ENCODE measurements at places on chromosomes 12 and 14. TPM values are rescaled to one million over a fixed set of nuclear protein-coding genes. Genes with fewer than 3 reads are reported as not detected.
A peak's percentile ranks its signal among the peaks of the same experiment; 100 is the strongest.

- DNase-seq, result no peak
These were observed 89.8 kb downstream of the WSCD2 start for GRCh38 chr12:108218921-108219320.

DNA sequence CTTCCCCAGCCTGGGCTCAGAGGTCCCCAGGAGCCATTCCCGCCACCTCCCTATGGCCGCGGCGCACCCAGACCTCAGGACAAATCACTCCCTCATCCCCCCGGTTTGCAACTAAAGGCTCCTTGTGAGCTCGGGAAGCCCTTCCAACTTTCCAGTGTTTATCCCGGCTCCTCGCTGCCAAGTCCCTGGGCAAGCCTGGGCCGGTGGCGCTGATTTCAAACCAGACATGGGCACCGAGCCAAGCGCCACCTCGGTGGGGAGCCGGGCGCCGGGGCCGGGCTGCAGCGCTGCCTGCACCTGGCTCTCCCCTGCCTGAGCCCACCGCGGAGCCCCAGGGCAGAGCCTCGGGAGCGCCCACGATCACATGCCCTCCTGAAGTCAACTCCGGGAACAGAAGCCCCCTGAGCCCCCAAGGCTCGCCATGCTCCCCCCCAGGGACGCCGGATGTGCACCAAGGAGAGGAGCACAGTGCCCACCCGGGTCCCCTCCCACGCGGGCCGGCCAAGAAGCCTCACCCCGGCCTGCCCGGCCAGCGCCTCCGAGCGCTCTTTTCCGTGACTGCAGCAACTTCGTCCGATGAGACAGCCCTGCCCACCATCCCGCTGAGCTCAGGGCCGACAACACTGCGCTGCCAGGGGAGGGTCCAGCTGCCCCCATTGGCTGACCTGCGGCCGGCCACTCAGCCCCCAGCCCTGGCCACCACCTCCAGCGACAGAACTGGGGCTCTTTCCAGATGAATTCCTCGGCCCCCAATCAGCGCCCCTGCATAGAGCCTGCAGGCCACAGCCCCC, 50.0 kb downstream of the NCOR2 start:
- peak; percentile 46 for DNase-seq

DNA sequence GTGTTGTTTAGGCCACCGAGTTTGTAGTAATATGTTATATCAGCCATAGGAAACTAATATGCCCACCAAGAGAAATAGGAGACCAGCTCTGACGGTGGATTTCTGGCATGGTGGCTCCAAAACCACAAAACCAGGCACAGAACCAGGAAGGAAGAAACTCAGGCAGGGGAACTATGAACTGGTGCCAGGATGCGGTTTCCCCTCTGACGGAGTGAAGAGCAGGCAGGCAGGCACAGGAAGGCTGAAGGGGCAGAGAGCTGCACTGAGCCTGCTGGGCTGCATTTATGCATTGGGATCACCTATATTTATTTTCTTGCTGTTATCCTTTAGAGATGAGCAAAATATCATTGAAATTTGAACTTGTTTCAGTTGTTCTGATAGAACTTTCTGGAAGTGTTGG, 479.4 kb downstream of the VRK1 start:
- DNase-seq, result no peak

DNA sequence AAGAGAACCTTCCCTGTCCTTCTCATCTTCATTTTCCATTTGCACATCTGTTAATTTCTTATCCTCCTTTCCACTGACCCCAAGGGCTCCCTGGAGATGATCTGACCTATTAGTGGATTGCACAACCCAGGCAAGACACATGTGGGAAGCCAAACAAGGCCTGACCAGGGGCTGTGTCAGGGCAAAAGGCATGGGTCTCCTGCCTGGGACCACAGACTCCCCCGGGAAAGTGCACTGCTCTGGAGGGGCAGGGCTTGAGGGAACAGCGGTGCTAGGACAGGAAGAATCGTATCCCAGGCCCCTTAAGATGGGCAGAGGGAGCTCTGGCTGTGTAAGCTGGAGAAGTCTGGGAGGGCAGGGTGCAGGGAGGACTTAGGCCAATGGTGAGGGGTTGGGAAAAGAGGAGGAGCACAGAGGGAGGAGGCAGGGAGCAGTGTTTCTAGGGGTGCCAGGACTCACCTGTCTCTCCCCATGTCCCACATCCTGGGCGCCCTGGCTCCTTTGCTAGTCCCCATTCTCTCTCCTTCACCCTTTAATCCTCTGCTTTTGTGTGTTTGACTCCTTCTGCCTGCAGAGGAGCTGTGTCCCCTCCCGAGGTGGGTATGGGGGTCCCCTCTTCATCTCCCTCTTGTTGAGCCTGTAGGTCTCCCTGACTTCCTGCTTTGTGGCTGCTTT, 25.3 kb downstream of the PLEKHG3 start:
- DNase-seq, result peak; percentile 21

DNA sequence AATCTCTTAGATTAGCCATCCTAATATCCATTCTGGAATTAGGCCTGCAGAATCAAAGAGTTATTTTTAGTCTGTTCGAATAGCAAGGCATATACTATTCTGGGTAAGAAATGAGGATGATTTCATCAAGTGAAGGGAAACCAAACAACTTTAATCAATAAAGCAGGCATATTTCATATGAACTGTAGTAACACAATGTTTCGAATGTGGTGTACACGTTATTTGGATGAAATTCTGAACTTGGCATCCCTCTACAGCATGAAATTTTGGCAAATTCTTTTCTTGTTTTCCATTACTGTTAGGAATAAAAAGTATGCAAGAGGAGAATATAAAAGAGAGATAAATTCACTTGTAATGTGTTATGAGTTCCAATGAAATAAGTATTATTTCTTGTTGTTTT, 1233.3 kb upstream of the SEL1L start:
- no peak for DNase-seq

GRCh38 chr12:10847744-10848143, 1.5 kb downstream of the PRR4 start:
- peak; percentile 94 for DNase-seq

GRCh38 chr14:81085596-81085995, 130.2 kb downstream of the TSHR start:
- DNase-seq, result no peak

GRCh38 chr12:57242329-57242690, 8.7 kb downstream of the STAC3 start:
- DNase-seq, result no peak

- no peak for DNase-seq
These were observed 16.3 kb upstream of the NFYB start for GRCh38 chr12:104154286-104154685.

- peak; percentile 91 for DNase-seq
These were observed 113.7 kb downstream of the NCOR2 start for GRCh38 chr12:124453419-124454351.

GRCh38 chr14:22505697-22506377, 83.2 kb downstream of the DAD1 start:
- no peak for DNase-seq

DDN gene
- 0.06 TPM for total RNA-seq

GLIPR1L2 gene
- 0.32 TPM for total RNA-seq

KERA gene
- not detected for total RNA-seq

GRIP1 gene
- not detected for total RNA-seq

TUNAR gene
- not detected for total RNA-seq

SPIC gene
- total RNA-seq, result not detected

OR6C3 gene
- total RNA-seq, result not detected
